ENCODE measurements at places on chromosomes 2 and 18. TPM values are rescaled to one million over a fixed set of nuclear protein-coding genes. Genes with fewer than 3 reads are reported as not detected.
A peak's percentile ranks its signal among the peaks of the same experiment; 100 is the strongest.

MDH1B gene
- 1.9 TPM for total RNA-seq

UGT1A8 gene
- total RNA-seq = not detected

ALPP gene
- 0.32 TPM for total RNA-seq

FOXD4L1 gene
- not detected for total RNA-seq

TET3 gene
- 39.9 TPM for total RNA-seq

DNA sequence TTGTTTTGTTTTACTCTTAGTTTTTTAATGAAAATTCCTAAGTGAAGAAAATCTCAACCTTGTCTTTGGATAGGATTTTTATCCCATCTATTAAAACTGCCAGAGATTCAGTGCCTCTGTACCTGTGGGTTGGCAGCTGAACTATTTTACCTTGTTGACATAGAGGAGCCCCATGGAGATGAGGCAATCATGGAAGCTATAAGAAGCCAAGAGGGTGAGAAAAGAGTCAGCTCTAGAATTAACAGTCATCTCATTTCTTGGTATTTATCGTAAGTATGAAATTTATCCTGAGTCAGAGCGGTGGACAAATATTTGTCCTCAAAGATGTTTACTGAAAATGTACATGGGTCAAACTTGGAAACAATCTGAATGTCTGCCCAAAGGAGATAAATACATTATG lies 35.8 kb upstream of the PGAP1 start:
- H3K27ac ChIP-seq = no peak overlapping the region
- no peaks in the 10 kb centered on the region for H3K27me3 ChIP-seq
- no peaks in the 10 kb centered on the region for H3K4me1 ChIP-seq
- H3K36me3 ChIP-seq = no peaks in the 10 kb centered on the region

GRCh38 chr2:20091305-20091991 lies 40.0 kb upstream of the LAPTM4A start:
- H3K4me1 ChIP-seq = peaks cover 22% of the 10 kb centered on the region
- no peaks in the 10 kb centered on the region for H3K36me3 ChIP-seq
- no peak overlapping the region for H3K4me3 ChIP-seq
- H3K27me3 ChIP-seq = no peaks in the 10 kb centered on the region

DNA sequence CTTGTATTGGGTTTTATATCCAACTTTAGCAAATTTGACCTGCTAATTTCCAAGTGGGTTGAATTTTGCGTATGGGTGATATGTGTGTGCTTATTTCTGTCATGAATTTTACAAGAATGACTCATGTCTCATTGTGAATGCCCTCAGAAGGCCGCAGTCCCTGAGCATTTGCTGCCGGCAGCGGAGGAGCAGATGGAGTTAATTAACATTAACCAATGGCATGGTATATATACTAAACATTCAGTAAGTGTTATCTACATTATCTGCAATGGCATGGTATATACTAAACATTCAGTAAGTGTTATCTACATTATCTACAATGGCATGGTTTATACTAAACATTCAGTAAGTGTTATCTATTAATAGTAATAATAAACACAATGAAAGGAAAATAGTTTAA lies 90.1 kb downstream of the DOK6 start:
- H3K27ac ChIP-seq = no peak overlapping the region
- DNase-seq = peak; percentile 74

- H3K36me3 ChIP-seq = no peaks in the 10 kb centered on the region
- no peaks in the 10 kb centered on the region for H3K27me3 ChIP-seq
- H3K27ac ChIP-seq = no peak overlapping the region
Measured at GRCh38 chr2:71880287-71880686, 267.4 kb downstream of the CYP26B1 start.

GRCh38 chr2:48200620-48201293 lies 294.5 kb upstream of the FBXO11 start:
- H3K4me3 ChIP-seq = no peak overlapping the region
- H3K4me1 ChIP-seq = no peaks in the 10 kb centered on the region
- no peak overlapping the region for H3K27ac ChIP-seq
- H3K36me3 ChIP-seq = no peaks in the 10 kb centered on the region

DNA sequence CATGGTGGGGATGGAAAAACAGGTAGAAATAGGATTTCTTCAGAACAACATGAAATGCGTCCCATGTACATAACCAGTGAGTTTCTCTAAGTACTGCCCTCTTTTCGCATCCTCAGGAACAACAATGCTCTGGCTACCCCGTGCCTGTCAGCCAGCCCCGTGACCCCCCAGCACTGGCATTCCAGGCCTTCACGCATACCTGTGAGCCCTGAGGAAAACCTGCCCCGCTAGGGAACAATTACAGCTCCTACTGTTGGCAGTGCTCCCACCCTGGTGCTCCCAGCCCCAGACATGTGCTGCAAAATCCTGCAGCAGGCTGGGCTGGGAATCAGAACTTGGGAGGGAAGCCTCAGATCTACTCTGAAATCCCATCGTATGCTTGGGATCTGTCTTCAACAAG lies 9.1 kb downstream of the SMAD7 start:
- H3K4me1 ChIP-seq = peaks cover 96% of the 10 kb centered on the region
- no peak for DNase-seq
- H3K27me3 ChIP-seq = no peaks in the 10 kb centered on the region
- peaks cover 38% of the 10 kb centered on the region for H3K36me3 ChIP-seq

DNA sequence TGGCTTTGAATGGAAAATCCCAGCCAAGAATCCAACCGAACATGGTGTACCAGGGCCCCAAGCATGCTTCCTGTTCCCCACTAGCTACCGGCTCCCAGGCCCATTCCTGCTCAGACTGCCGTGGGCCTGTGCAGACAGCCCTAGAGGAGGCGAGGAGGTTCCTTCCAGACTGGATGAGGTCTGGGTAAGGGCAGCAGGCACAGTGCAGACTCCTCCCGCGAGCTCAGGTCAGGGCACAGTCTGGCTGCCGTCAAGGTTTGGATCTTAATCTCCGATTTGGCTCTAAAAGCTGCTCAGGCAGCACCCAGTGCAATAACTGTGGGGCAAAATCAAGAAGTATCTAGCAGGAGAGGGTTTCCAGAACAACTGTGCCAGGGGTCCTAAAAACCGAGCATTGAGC lies 19.3 kb upstream of the TTR start:
- no peaks in the 10 kb centered on the region for H3K4me1 ChIP-seq
- no peak for DNase-seq
- H3K4me3 ChIP-seq = no peak overlapping the region
- H3K36me3 ChIP-seq = no peaks in the 10 kb centered on the region

DNA sequence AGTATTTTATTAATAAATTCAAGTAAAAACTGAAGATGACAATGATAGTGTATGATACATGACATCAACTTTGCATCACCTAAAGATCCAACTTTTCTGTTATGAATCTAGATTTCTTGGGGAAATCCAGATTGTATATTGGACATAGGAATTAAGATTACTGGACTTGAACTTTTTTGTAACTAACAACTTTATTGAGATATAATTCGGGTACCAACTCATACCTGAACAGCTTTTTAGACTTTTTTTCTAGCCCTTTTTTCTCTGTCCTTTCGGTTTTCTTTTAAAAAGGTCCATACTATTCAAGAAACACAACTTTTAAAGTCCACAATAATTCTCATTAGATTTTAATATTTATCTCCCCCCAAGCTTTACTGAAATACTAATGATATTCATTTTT lies 1.1 kb upstream of the SOCS6 start:
- H3K27me3 ChIP-seq = no peaks in the 10 kb centered on the region
- peak overlapping the region; percentile 68 for H3K4me3 ChIP-seq
- no peak overlapping the region for H3K27ac ChIP-seq
- no peak for DNase-seq
- no peaks in the 10 kb centered on the region for H3K36me3 ChIP-seq

DNA sequence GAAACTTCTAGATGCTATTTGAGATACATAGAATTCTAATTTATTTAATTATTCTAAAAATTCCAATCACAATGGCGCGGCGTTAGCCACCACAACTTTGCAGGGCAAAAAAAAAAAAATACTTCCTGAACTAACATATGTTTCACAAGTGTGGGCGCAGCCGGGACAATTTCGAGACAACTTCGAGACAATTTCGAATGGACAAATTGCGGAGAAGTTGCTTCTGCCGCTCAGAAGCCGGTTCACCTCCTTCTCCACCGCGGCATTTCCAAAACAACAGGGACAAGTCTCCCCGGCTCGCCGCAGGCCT lies 842 bp downstream of the PAX3 start:
- H3K36me3 ChIP-seq = no peaks in the 10 kb centered on the region
- DNase-seq = no peak
- peak overlapping the region; percentile 73 for H3K4me3 ChIP-seq
- peak overlapping the region; percentile 73 for H3K27ac ChIP-seq
- peaks cover 63% of the 10 kb centered on the region for H3K27me3 ChIP-seq
- H3K4me1 ChIP-seq = peaks cover 15% of the 10 kb centered on the region

GRCh38 chr2:55926246-55926645 lies 2.7 kb upstream of the EFEMP1 start:
- H3K4me1 ChIP-seq = peaks cover 8% of the 10 kb centered on the region
- H3K27ac ChIP-seq = no peak overlapping the region
- no peaks in the 10 kb centered on the region for H3K36me3 ChIP-seq

DNA sequence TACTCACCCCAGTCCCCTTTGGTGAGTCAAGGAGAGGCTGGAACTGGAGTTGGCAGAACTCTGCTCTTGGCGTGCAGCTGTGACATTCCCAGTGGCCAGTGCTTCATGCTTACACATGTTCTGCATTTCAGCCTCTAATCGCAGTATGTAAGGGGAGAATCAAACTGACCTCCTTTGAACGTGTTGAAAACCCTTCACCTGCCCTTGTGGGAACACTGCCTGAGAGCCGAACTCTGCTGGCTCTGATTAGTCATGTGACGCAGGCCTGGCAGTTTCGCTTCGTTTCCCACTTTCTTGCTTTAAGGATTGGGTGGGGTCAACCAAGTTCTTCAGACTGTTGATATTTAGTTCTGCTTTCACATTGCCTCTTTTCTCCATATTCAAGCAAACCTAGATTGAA lies 173.8 kb upstream of the BCL2L11 start:
- DNase-seq = no peak
- no peak overlapping the region for H3K4me3 ChIP-seq
- no peak overlapping the region for H3K27ac ChIP-seq
- no peaks in the 10 kb centered on the region for H3K4me1 ChIP-seq
- no peaks in the 10 kb centered on the region for H3K36me3 ChIP-seq

- no peaks in the 10 kb centered on the region for H3K27me3 ChIP-seq
- no peak for DNase-seq
- H3K4me3 ChIP-seq = no peak overlapping the region
- no peak overlapping the region for H3K27ac ChIP-seq
- no peaks in the 10 kb centered on the region for H3K36me3 ChIP-seq
- peaks cover 16% of the 10 kb centered on the region for H3K4me1 ChIP-seq
Measured at GRCh38 chr2:219204425-219205164, 2.0 kb upstream of the ZFAND2B start.

DNA sequence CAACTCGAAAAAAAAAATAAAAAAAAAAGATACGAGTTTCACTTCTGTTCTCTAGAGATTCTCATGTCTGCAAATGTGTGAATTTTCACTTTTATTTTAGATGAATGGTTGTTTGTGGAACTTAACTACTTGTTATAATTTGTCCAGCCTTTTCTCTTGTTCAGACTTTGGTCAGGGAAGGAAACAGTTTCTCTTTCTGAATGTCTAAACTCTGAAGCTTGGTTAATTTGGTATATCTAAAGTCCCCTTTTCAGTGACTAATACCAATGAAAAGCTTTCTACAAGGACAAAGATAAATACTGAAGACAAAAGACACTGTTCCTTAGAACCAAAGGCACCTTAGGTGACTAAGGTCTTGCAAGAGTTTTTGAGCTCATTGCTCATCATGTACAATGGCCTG lies 144.4 kb upstream of the PIEZO2 start:
- no peaks in the 10 kb centered on the region for H3K4me1 ChIP-seq
- H3K36me3 ChIP-seq = no peaks in the 10 kb centered on the region
- no peak for DNase-seq
- H3K27ac ChIP-seq = no peak overlapping the region

- peak overlapping the region; percentile 28 for H3K27ac ChIP-seq
- H3K4me3 ChIP-seq = no peak overlapping the region
- H3K36me3 ChIP-seq = no peaks in the 10 kb centered on the region
- no peaks in the 10 kb centered on the region for H3K27me3 ChIP-seq
Measured at GRCh38 chr2:11305958-11306357, 38.5 kb downstream of the ROCK2 start.

- H3K27ac ChIP-seq = no peak overlapping the region
- H3K36me3 ChIP-seq = no peaks in the 10 kb centered on the region
- DNase-seq = no peak
- no peak overlapping the region for H3K4me3 ChIP-seq
- H3K27me3 ChIP-seq = no peaks in the 10 kb centered on the region
- no peaks in the 10 kb centered on the region for H3K4me1 ChIP-seq
Measured at GRCh38 chr2:75071766-75072165, 113.3 kb downstream of the POLE4 start.

- H3K4me1 ChIP-seq = no peaks in the 10 kb centered on the region
- no peak overlapping the region for H3K27ac ChIP-seq
- no peak for DNase-seq
- no peaks in the 10 kb centered on the region for H3K27me3 ChIP-seq
Measured at GRCh38 chr2:66233981-66234380, 200.9 kb upstream of the MEIS1 start.

DNA sequence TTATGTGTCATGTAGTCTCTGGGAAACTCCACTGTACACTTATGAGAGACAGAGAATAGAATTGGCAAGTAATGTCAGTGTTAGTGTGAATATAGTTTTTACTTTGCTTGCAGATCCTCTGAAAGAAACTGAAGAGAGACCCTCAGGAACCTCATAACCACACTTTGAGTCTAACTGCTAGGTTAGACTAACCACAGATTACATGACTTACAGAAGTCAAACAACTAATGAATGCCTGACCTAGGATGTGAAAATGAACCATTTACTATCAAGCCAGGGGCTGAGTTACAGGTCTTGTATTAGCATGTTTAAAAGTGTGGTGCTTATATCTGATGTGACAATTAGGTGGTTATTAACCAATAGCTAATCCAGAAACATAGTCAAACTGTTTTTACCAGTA lies 280.4 kb upstream of the LRATD1 start:
- no peaks in the 10 kb centered on the region for H3K4me1 ChIP-seq
- no peaks in the 10 kb centered on the region for H3K27me3 ChIP-seq
- no peaks in the 10 kb centered on the region for H3K36me3 ChIP-seq
- DNase-seq = no peak

- no peaks in the 10 kb centered on the region for H3K36me3 ChIP-seq
- no peak overlapping the region for H3K27ac ChIP-seq
- DNase-seq = no peak
- no peaks in the 10 kb centered on the region for H3K27me3 ChIP-seq
Measured at GRCh38 chr2:2075875-2076529, 255.1 kb downstream of the MYT1L start.

DNA sequence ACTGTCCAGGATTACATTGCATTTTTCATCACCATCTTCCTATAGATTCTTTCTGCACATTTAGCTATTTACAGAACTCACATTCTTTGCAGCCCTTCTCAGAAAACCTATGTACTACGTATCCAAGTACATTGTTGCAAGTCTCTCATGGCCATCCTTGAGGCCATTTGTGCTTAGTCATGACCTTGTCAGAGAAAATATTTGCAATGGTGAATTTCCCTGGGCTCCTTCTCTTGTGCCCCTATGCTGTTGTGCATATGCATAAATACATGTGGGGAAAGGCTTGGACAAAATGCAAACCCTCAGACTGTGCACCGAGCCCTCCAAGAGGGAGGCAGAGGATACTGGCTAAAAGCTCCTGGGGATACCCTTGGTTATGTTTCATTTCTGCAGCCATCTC lies 19.5 kb downstream of the IL36A start:
- no peaks in the 10 kb centered on the region for H3K36me3 ChIP-seq
- H3K4me3 ChIP-seq = no peak overlapping the region
- no peak for DNase-seq

- no peaks in the 10 kb centered on the region for H3K27me3 ChIP-seq
- H3K36me3 ChIP-seq = no peaks in the 10 kb centered on the region
- no peaks in the 10 kb centered on the region for H3K4me1 ChIP-seq
- no peak overlapping the region for H3K27ac ChIP-seq
- DNase-seq = no peak
Measured at GRCh38 chr2:219798430-219798829, 171.0 kb downstream of the SLC4A3 start.

Measured in astrocyte (in vitro differentiated cells and primary cell).